T-helper 22 cell (primary cell): ENCODE measurements at places on chromosomes 11 and 22.

- no peak for DNase-seq
Observed at GRCh38 chr11:66293777-66294625, 2.3 kb downstream of the TMEM151A start.

GRCh38 chr22:39524089-39524752 is 3.9 kb downstream of the ATF4 start:
- no peak for DNase-seq

DNA sequence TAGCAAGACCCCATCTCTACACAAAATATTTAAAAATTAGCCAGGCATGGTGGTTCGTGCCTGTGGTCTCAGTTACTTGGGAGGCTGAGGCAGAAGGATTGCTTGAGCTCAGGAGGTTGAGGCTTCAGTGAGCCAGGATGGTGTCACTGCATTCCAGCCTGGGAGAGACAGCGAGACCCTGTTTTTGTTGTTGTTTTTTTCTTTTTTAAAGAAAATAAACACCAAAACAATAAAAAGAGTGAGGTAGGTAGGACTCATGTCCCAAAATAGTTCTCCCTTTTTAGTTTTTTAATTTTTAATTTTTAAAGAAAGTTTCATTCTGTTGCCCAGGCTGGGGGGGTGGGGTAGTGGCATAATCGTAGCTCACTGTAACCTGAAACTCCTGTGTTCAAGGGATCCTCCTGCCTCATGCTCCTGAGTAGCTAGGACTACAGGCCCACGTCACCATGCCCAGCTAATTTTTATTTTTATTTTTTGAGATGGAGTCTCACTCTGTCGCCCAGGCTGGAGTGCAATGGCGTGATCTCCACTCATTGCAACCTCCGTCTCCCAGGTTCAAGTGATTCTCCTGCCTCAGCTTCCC is 25.5 kb upstream of the MALAT1 start:
- DNase-seq: no peak

DNA sequence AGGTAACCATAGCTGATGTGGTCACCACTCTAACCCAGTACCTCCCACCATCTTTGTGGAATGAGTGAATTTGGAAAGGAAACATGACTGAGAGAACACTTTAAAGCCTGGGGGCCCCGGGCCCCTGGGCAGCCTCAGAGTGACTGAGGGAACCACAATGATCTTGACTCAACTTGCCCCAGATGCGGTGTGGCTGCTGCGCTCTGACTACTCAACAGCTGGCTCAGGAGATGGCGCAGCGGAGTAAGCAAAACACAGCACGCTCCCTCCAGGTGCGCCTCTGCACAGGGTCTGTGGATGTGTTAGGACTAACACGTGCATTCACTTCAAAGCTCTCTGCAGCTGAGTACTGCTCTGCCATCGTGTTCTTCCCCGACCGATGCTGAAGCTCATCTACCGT is 5.9 kb downstream of the RNF215 start:
- DNase-seq: no peak

GRCh38 chr11:92735039-92735438 is 234.4 kb upstream of the MTNR1B start:
- DNase-seq: no peak

DNA sequence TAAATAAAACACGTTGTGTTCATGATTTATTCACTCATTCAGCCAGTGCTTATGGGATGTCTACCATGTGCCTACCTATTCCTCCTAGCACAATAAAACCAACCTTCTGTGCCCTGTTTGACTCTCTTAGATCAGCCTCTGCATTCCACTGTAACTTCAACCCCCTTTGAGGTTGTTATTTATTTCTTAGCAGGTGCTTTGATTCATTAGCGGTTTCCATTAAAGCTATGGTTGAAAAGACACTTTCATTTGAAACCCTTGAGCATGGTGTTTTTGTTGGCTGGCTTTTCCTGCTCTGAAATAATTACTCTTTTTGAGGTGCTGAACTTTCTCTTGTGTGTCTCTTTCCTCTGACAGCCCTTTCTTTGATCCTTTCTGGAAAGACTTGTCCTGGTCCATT is 570.6 kb upstream of the LARGE1 start:
- DNase-seq: no peak

- no peak for DNase-seq
Observed at GRCh38 chr11:3896644-3897043, 41.2 kb downstream of the STIM1 start.

DNA sequence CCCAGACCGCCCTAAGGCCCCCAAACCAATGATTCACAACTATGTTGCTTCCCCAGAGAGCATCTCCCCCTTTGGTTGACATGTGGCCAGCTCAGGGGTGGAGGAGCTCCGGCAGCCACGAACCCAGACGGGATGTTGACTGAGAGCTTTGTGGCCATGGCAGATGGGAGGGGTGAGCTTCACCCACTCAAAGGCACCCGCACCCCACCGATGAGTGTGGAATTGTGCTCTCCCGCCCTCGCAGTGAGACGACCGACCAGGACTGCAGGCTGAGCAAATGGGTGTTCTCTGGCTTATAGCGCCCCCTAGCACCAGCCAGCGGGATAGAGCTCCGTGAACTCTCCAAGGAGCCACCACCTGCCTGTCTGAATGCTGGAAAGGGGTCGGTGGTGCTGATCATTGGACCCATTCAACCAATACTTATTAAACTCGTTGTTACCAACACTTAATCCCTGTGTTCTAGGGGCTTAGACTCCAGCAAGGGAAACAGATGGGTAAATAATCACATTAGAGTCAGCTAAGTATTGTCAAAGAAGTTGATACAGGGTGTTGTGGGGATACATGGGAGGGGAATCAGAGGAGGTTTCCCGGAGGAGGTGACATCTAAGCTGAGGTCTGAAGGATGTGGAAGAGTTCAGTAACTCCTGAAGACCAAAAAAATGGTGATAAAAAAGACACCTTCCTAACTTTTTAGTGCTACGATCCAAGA is 4.5 kb upstream of the TIMP3 start:
- no peak for DNase-seq

- DNase-seq: no peak
Observed at GRCh38 chr11:105942921-105943320, 79.1 kb downstream of the MSANTD4 start.

DNA sequence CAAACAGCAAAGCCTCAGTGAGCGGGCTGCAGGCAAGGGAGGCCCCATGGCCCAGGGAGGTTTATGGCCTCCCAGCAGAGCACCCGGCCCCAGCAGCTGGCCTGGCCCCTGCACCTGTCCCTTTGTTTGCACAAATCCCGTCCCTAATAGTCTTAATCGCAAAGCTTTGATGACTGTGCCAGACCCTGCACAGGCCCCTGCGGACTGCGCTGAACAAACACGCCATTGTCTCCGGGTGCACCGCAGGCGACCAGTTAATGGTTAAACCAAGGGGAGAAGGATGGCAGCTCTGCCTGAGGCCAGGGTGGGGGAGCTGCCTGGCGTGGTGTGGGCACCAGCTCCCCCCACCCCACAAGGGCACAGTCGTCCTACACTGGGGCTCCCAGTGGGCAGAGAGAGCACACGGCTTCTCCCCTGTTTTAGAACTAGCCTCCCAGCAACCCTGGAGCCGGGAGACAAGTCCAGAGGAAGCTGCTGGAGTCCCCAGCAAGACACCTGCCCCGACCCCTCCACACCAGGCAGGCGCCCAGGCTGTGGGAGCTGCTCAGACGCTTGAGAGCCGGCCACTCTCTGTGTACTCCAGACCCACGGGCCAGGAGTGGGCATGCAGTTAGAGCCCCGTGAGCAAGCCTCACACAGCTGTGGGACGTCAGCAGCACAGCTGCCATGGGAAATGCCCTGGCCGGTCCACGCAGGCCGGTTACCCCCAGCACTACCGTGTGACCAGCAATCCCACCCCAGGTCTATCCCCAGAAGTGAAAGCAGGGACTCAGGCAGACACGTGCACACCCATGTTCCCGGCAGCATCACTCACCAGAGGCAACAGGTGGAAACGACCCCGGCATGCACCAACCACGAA is 39.7 kb upstream of the TH start:
- no peak for DNase-seq

- no peak for DNase-seq
Observed at GRCh38 chr11:30483056-30483455, 103.1 kb downstream of the MPPED2 start.

GRCh38 chr11:62463121-62463542 is 44.3 kb downstream of the SCGB1A1 start:
- DNase-seq: no peak

DNA sequence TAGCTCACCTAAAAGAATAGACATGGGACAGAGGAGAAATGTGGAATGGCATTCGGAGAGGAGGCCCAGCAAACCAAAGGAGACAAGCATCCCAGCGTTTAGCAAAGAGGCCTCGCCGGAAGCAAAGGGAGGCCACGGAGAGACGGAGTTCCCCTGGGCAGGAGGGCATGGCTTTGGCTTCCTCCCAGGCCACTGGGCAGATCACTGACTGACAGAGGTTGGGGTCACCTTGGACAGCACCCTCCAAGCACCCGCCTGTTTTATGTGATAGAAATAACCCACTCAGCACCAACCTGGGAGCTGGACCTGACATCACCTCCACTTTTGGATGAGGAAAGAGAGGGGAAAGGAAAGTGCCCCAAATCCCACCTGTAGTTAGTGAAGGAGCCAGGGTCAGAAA is 434.1 kb downstream of the BRD1 start:
- no peak for DNase-seq

- DNase-seq: no peak
Observed at GRCh38 chr22:38861927-38862326, 10.1 kb downstream of the CBX6 start.

- DNase-seq: peak; percentile 25
Observed at GRCh38 chr11:134360050-134360835, 28.5 kb downstream of the GLB1L2 start.

GRCh38 chr11:34134765-34135164 is 29.3 kb downstream of the NAT10 start:
- DNase-seq: no peak
